Stimulated activated CD8-positive, alpha-beta memory T cell treated with anti-CD3 and anti-CD28 coated beads, Interleukin-2, amount 100 ng/mL, for 1 hour (primary cell): ENCODE measurements at places on chromosomes 5 and 9.

DNA sequence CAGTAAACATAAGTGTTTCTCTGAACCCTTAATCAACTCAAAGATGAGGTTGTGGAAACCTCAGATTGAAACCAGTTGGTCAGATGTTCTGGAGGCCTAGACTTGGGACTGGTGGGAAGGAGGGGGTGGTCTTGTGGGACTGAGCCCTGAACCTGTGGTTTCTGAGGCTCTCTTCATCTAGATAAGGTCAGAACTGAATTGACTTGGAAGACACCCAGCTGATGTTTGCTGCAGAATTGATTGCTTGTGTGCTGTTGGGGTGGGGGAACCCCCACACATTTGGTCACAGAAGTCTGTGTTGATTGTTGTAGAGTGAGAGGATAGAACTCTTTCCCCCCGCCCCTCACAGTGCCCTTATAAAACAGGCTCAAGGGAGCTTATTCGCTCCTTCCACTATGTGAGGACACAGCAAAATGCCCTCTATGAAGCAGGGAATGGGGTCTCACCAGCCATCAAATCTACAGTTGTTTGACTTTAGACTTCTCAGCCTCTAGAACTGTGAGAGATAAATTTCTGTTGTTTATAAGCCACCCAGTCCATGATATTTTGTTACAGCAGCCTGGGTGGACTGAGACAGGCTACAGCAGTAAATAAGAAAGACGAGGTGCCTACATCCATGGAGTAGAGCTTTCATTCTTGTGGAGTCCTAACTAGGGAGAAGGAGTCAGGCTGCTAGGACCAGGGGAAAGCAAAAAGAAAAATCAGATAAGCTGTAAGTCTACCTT, 25.7 kb upstream of the UGCG start:
- DNase-seq: no peak

DNA sequence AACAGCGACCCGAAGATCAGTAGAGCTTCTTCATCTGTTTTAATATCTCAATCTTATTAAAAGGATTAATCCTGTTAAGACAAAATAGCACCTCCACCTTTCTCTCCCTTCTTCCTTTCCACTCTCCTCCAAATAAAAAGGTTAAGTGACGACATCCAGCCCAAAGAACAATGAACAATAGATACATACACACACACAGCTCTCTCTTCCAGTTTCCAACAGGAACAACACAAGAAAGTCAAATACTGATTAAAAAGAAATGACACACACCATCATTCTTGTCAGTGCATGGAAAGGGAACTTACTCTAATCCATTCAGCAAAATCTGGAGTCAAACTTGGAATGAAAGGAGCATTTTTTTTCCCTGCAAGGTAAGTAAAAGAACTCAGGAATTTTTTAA, 2.8 kb downstream of the ARL15 start:
- no peak for DNase-seq

DNA sequence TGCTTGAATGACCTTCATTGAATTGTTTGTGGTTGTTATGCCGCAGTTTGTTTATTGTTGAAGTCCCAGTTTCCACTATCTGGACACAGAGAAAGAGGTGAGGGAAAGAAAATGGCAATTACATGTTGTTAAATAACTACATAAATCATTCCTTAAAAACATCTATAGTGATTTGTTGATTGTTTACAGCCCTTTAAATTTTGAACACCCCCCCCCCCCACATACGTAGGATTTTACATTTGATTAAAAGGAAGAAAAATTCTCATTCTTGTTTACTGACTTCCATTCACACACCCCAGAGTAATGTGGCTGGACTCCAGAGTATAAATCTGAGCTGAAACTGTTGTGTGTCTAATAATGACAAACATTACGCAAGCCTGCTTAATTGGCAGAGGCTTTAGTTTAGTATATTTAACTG, 87.1 kb upstream of the FAM174A start:
- DNase-seq: no peak

GRCh38 chr5:9157811-9158210, 388.1 kb downstream of the SEMA5A start:
- DNase-seq: no peak

- DNase-seq: no peak
Measured at GRCh38 chr9:130408669-130409068, 36.1 kb upstream of the ASS1 start.

- no peak for DNase-seq
Measured at GRCh38 chr5:82754759-82755158, 322.4 kb downstream of the TMEM167A start.

DNA sequence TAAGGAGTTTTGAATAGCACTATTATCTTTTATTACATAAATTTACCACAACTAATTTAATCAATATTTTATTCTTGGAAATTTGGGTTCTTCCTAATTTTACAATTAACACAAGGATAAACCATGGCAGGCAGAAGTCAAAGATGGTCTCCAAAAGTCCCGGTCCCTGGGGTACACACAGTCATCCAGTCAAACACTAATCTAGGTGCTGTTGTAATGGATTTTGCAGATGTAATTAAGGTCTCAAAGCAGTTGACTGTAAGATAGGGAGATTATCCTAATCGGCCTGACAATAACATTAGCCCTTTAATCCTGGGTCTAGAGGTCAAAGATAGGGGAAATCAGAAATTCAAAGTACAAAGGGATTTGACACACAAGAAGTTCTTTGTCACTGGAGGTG, 57.5 kb upstream of the HTR1A start:
- no peak for DNase-seq

DNA sequence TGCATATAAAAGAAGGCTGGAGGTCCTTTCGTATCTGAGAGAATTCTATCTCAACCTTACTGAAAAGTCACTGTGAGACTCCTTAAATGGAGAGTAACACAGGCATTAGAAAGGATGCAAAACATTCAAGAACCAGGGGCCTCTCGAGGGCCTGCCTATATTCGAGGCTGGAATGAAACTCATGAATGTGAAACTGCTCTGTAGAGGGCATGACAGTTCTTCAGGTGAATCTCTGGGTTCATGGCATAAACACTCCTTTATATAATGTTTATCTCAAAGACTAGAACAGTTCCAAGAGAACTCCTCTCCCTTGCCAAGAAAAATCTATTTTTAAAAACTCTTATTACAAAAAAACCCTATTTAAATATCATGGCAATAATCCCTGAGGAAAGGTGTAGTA, 113.9 kb downstream of the SEC61B start:
- DNase-seq: no peak

DNA sequence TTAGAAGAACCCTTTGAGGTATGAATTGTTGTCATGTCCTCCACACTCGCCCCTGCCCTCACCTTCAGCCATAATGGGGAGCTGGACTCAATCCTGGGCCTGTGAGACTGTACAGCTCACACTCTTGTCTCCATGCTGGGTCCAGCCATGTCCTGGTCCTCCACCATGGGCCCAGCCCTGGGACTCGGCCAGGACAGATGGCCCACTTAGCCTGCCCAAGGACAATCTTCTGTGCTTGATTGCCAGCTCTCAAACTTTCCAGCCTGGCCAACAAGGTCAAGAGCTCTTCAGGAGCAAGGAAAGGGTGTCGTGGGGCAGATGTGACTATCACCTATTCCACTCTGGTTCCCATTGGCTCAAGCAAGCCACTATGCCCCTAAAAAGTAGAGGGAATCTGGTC, 90.8 kb downstream of the HRH2 start:
- no peak for DNase-seq

DNA sequence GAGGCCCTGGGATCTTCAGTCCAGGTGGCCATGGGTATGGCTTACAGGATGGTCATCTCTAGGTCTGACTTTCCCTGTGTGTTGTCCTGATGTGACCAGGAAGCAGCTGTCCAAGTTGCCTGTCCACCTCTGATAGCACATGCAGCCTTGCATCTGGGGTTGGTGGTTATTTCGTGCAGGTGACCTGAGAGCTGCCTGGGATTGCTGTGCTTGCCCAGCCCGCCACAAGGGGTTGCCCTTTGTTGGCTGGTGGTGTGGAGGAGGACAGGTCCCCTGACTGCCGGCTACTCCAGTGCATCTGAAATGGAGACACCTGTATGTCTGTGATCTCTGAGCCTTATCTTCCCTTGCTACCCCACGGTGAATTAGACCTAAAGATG, 212.6 kb downstream of the ARHGAP26 start:
- DNase-seq: no peak

DNA sequence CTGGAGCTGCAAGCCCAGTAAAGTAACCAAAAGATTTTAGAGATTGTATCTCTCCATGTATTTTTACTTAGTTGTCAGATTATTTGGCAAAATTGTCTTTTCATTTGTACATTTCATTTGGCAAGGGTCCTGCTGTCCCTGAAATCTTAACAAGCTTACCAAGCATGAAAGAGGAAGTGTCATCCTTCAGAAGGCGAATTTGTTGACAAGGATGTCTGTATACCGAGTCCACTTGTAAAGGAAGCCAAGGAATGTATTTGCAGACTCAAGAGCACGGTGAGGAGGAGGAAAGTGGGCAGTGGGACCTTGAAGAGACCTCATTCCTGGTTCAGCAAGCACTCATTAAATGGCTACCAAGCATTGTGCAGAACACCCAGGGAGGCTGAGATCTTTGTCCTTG, 7.5 kb upstream of the OTULINL start:
- no peak for DNase-seq

DNA sequence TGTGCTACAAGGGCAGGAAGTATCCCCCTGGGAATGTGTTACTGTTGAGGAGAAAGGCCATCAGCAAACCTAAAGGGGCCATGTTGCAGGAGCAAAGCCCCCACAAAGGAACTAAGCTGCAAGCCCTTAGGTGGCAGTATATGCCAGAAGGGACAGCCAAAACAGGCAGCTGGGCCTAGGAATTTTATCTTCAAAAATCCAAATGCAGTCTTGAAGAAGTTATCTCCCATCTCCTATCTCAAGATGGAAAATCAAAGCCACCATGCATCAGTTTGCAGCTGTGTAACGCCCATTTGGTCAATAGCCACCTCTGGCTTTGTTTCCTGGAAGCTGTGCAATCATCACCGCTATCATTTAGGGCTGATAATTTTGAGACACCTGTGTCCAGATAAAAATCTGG, 400.3 kb downstream of the ARHGEF28 start:
- no peak for DNase-seq

DNA sequence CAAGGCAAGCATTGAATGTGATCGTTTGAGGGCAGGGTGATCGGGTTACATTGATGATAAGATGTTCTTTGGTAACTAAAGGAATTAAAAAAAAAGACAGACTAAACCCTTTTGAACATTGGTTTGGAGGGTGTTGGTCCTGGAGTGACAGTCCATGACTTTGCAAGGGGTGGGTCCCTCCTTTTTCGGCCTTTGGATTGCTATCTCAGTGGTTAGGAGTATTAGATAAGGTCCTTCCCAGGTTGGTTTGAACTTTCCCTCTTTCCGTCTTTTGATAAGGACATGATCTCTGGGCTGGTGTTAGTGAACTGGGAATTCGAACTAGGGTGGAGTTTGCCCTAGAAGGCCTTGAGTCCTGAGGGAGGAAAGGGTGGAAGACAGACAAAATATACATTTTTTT, 5.4 kb upstream of the ABO start:
- DNase-seq: no peak

DNA sequence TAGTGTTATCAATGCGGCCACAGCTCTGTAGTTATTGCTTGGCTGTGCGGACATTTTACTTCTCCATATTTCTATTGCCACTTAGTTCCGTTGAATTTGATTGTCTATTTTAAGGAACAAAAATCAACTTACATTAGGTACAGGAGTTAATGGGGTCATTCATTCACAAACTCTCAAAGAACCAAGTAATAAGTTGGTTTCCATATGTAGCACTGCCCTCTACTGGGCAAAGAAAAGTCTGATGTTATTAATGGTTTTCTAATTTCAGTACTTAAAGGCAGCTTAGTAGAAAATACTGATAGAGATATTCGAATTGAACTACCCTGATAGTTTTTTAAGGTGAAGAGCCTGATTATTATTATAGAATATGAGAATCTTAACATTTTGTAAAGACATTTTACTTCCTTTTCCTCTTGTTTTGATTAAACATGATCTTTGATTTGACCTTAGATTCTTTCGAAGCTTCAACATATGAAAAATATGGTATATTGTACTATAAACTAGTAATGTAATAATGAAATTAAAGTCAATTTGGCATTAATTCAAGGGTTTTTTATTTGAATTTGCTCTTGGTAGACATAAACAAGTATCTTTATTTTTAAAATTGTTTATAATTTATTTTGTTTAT, 119.5 kb upstream of the CTNND2 start:
- no peak for DNase-seq

DNA sequence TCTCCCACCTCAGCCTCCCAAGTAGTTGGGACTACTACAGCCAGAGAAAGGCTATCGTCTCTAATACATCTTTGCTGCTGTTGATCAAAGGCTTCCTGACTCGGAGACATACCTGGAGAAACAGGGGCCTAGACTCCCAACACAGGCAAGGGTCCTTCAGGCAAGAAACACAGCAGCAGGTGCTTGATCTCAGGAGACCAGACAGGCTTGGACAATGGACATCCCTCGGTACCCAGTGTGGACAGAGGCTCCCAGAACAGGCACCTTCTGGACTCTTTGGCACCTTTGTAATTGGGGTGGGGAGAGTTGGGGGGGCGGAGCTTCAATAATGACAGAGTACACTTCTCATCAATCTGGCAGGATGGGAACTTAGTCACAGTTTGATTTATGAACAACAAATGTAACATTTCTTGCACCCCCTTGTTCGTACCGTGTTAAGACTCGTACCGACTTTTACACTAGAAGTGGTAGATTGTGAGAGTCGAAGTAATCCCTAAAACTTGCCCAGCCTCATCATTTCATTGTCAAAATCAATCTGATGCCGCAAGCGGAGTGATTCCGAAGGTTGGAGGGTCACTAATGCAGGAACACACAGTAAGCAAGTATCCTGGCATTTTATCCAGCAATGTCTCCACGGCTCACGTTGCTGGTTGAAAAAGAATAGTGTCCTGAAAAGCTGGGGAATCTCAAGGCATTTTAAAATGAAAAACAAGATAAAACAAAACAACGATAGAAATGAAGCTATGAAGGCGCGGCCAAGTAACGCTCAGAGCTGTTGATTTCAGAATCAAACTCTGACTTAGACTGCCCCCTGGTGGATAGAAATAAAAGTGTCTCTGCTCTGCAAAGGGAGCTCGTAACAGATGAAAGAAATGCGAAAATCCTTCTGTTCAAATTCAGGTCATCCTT, 46.4 kb upstream of the STK32A start:
- no peak for DNase-seq

GRCh38 chr5:134541736-134542376, 16.4 kb downstream of the JADE2 start:
- no peak for DNase-seq

DNA sequence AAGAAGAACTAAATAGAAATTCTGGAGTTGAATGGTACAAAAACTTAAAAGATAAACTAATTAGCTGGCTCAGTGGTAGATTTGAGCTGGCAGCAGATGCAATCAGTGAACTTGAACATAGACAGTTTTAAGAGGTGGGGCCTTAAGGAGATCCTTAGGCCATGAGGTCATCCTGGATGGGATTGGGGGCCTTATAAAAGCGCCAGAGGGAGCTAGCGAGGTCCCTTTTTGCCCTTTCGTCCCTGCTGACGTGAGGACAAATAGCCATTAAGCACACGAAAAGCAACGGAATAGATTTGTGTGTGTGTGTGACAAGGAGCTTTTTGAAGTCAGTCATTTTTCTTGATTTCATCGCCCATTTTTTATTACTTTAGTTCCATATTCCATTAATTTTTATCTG, 83.3 kb downstream of the ZNF354C start:
- DNase-seq: no peak

GRCh38 chr5:109947667-109948066, 257.9 kb downstream of the MAN2A1 start:
- no peak for DNase-seq
